Pulmonary artery endothelial cell (primary cell): ENCODE measurements at places on chromosomes 16 and 17. TPM values are rescaled to one million over a fixed set of nuclear protein-coding genes. Genes with fewer than 3 reads are reported as not detected.

PERCC1 gene
- total RNA-seq, result not detected in 2 replicates

MYLK3 gene
- under 0.01 and 0.04 TPM in 2 replicates for total RNA-seq

XAF1 gene
- 11.5 and 23.9 TPM in 2 replicates for total RNA-seq

IRF8 gene
- total RNA-seq, result not detected in 2 replicates

KRTAP3-2 gene
- total RNA-seq, result not detected in 2 replicates

ACAP1 gene
- 0.53 TPM in 1 of 2 replicates, not detected in the other for total RNA-seq

WSB1 gene
- 308 and 847 TPM in 2 replicates for total RNA-seq

PPP1R27 gene
- total RNA-seq, result not detected in 2 replicates

IL17C gene
- total RNA-seq, result not detected in 2 replicates

EME1 gene
- total RNA-seq, result 4.6 and 5.5 TPM in 2 replicates

SDR42E1 gene
- 0.40 and 3.3 TPM in 2 replicates for total RNA-seq

CBX4 gene
- 7.6 and 8.4 TPM in 2 replicates for total RNA-seq

EVI2B gene
- total RNA-seq, result 0.14 and 0.20 TPM in 2 replicates

ITGAL gene
- under 0.01 TPM in 1 of 2 replicates, not detected in the other for total RNA-seq

CBLN1 gene
- total RNA-seq, result not detected in 2 replicates

KIF2B gene
- not detected in 2 replicates for total RNA-seq

LGALS9 gene
- total RNA-seq, result 7.2 TPM in 2 replicates

TRPV3 gene
- not detected in 2 replicates for total RNA-seq

KRTAP1-1 gene
- not detected in 2 replicates for total RNA-seq
